ENCODE measurements at places on chromosomes 6 and 20.
A peak's percentile ranks its signal among the peaks of the same experiment; 100 is the strongest.

DNA sequence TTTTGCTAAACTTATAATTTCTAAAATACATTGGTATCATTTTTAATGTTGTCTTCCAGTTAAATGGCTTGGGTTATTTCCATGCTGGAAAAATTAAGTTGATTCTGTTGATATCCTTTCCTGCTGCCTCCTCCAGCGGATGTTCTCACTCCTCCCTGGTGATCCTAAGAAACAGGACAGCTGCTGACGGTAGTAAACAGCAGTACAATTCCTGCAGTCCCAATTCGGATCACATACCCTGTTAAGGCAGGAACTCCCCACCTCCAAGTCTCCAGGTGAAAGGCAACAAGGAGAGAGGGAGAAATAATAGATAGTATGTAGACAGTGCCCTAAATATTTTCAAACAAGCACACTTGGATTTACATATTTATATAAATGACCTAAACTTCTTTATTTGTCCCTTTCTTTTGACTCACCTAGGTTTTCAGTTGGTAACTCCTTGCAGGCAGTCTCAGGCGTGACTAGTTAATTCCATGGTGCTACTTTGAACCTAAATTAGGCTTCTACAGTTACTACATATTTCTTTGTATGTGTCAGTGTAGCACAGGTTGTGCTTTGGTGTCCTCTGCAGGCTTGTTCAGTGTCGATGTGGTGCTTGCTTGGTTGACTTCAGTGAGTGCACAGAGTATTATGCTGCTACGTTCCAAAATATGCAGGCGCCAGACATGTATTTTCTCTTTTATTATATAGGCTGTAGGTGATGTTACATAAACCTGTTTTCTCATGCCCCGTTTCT, 126.0 kb downstream of the ADGRB3 start:
- no peak for DNase-seq

DNA sequence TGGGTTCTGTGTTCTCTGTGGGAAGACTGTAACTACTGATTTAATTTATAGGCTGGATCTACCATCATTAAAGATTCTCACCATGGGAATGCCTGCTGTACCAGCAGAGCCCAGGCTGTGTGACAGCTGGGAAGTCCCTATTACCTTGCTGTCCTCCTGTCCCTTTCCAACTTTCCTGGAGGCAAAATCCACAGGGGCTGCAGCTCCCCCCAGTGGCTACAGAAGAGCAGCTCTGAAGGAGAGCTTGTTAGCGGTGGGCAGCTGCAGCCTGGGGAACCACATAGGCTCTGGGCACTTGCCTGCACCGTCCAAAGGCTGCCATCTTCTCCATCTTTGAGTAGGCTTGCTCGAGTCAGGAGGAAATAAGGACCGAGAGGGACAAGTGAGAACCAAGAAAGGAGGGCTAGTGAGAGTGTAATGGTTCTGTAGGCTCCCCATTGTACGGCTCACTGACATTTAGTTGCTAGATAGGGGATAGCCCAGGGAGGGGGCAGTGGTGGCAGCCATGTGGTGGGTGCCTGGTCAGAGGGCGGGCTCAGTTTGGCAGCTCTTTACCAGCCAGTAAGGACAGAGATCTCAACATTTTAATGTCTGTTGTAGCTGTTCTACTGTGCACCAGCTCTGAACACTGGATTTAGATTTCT, 155.1 kb upstream of the MLIP start:
- DNase-seq: peak; percentile 70

DNA sequence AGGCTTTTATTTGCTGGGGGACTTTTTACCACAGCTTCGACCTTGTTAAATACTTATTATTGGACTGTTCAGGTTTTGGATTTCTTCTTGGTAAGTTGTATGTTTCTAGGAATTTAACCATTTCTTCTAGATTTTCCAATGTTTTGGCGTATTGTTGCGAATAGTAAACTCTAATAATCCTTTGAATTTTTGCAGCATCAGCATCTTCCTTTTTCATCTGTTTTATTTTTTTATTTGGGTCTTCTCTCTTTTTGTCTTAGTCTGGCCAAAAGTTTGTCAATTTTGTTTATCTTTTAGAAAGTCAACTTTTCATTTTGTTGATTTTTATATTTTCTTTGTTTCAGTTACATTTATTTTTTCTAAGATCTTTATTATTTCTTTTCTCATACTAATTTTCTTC, 1272.0 kb downstream of the HACE1 start:
- no peak for DNase-seq

- DNase-seq: no peak
These were observed 886.6 kb upstream of the ADGRB3 start for GRCh38 chr6:67748521-67748920.

DNA sequence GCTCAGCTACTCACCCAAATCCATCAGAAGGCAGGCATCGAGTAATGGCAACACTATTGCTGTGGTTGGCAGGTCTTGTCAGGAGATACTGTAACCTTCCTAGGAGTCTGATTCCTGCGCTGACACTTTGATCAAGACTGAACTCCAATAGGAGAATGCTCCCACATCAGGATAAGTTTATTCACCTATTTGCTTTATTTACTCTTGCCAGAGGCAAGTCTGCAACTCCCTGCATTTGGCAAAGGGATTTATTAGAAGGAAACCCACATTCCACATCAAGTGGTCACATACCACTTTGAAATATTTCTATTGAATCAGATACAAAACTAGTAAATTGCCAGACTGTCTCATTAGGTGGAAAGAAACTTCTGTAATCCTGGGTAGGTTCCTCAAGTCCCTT, 43.5 kb downstream of the ZFAND3 start:
- peak; percentile 56 for DNase-seq

DNA sequence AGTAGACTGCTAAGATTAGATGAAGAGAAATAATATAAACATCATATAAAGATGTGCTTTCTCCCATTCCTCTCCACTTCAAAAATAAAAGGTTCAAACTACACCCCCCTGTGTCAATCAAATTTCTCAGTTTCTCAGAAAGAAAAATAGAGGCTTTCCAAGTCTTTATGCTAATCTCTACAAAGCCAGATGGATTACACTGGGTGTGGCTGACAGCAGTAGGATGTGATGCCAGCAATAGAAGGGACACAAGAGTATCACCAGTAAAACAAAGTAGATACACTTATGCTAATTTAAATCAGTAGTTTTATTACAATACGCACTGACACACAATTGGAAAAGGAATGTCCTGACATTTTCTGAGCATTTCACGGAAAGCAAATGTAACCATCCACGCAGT, 353.4 kb downstream of the RNGTT start:
- DNase-seq: no peak

DNA sequence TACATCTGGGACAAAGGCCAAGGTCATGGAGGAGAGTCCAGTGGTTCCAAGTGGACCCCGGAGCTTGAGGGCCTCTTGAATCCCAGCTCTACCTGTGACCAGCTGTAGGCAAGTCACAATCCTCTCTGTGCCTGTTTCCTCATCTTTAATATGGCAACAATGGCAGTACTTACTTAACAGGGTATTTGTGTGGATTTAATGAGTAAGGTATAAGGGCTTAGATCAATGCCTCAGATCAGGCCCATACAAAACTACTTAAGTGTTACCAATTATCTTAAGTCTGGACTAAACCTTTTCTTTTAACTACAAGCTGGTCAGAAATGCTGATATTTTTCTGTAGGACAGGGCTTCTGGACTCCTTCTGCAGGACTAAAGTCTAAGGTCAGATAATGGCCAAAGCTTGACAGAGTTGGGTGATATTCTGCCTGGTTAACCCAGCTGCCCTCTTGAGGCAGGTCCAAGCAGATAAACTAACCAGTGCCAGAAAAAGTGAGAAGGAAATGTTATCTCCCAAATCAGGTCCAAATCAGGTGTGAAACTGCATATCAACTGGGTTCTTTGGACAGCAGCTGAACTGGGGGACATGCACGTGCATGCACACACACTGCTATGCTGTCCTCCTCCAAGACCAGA, 2.2 kb downstream of the SULF2 start:
- no peak for DNase-seq

GRCh38 chr6:17816921-17817611, 110.3 kb upstream of the NUP153 start:
- peak; percentile 25 for DNase-seq

- no peak for DNase-seq
These were observed 2.7 kb downstream of the CTSA start for GRCh38 chr20:45893831-45894230.

DNA sequence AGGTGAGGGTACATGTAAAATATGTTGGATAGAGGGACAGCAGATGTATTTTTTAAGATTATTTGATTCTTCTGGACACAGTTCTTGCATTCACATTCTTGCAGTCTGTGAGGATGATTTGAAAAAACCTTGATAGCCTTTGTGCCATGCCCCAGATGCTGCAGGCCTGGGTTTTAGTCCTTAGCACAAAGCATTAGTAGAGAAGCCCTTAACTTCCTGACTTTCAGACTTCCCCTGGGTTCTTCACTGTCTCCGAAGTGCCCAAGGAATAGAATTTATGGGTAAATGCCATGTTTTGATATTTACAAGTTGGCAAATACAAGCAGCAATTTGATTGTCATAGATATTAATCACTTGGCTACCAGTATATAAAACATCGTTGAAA, 67.6 kb upstream of the SUPT3H start:
- no peak for DNase-seq

GRCh38 chr20:17887331-17888030, 81.1 kb downstream of the SNX5 start:
- DNase-seq: no peak

DNA sequence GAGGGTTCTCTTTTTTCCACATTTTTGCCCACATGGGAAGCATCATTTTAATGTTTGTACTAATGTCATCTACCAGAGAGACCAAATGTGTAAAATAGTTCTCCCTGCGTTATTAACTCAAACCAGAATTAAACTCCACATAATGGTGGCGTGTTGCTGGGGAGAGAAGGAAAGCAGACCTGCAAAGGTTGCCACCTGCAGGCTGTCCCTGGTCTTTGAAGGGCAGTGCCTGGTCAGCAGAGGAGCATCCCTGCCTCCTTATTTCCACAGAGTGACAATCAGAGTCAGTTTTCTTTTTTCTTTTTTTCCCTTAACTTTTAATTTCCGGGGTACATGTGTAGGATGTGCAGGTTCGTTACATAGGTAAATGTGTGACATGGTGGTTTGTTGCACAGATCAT, 214.5 kb downstream of the TBX18 start:
- DNase-seq: peak; percentile 2

- DNase-seq: peak; percentile 34
These were observed 8.8 kb upstream of the MOG start for GRCh38 chr6:29647927-29648642.

- DNase-seq: peak; percentile 68
These were observed 86.4 kb downstream of the ADGRG6 start for GRCh38 chr6:142387997-142388815.

DNA sequence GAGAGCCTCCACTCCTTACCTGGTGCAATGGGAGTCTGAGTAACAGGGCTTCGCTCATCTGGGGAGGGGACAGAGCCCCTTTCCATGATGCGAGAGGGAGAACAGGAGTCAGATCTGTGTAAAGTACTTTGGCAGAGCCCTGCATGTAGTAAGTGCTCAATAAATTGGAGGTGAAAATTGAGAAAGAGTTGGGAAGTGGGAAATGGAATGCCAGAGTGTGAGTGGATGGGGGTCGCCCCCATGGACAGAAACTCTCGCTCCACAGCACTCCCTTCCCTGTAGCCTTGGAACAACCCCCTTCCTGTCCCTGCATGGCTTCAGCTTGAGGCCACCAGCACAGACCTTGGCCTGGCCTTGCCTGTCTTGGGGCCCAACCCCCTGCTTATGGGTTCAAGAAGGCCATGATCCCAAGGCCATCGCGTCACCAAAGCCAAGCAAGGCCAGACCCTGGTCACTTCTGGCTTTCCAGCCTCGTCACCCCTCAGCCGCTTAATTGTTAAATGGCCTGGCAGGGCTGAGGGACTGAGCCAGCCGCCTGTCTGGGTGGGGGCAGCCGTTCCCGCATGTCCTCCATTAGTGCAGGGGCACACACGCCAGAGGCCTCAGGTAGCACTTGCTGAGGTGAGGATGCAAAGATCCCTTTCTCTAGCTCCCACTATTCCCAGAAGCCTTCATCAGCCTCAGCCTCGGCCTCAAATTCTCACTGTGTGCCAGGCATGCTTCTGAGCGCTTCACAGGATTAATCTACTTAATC, 93.7 kb upstream of the PTPN1 start:
- DNase-seq: no peak

DNA sequence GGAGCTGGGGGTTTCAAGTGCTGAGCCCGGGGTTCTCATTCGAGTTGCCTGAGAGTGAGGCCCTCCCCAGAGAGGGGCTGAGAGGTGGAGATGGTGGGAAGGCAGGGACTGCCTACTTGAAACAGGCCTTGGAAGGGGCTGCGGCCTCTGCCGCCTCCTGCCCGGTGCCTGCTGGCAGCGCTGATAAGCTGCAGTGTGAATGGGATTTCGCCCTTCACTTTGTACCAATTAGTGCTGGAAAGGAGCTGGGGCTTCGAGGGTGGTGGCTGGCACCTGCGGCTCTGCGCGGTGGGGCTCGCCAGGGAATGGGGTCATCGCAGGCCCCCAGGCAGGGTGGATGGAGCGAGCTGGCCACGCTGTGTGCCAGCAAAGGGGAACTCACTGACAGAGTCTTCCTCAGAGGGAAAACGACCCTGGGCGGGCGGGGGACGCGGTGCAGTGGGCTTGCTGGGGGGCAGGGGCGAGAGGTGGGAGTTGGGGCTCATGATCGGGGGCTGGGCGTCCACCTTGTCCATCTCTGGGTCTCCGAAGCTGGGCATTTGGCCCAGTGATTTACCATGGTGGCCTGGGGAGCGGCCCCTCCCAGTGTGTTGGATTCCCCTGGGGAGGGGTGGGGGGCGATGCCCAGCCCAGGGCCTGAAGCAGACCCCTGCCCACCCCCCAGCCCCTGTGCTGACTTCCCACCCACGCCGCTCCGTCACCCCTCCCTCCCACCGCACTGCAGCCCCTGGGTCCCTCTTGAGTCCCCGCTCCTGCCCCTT, 22.9 kb downstream of the COL20A1 start:
- no peak for DNase-seq

GRCh38 chr6:15616261-15616660, 46.6 kb downstream of the DTNBP1 start:
- no peak for DNase-seq

- DNase-seq: peak; percentile 38
These were observed 7.3 kb upstream of the YTHDF1 start for GRCh38 chr20:63223121-63223825.

- DNase-seq: no peak
These were observed 48.4 kb downstream of the PLAGL2 start for GRCh38 chr20:32158943-32159660.

DNA sequence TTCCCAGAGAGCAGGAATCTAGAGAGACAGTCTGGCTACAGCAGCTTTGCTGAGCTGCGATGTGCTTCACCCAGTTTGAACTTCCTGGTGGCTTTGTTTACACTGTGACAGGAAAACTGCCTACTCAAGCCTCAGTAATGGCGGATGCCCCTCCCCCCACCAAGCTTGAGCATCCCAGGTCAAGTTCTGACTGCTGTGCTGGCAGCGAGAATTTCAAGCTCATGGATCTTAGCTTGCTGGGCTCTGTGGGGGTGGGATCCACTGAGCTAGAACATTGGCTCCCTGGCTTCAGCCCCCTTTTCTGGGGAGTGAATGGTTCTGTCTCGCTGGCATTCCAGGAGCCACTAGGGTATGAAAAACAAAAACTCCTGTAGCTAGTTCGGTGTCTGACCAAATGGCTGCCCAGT, 91.0 kb upstream of the ESR1 start:
- no peak for DNase-seq
